ENCODE measurements at places on chromosomes 6 and 20.

GRCh38 chr6:11054722-11055121, 10.6 kb upstream of the ELOVL2 start:
- no peak for DNase-seq

- no peak for DNase-seq
These were observed 39.6 kb downstream of the ADAT2 start for GRCh38 chr6:143410859-143411270.

GRCh38 chr6:21438986-21439352, 154.6 kb upstream of the SOX4 start:
- peak; percentile 5 for DNase-seq

GRCh38 chr6:75169689-75170586, 35.9 kb downstream of the COL12A1 start:
- DNase-seq: no peak
